ENCODE measurements at places on chromosomes 11 and 22.

DNA sequence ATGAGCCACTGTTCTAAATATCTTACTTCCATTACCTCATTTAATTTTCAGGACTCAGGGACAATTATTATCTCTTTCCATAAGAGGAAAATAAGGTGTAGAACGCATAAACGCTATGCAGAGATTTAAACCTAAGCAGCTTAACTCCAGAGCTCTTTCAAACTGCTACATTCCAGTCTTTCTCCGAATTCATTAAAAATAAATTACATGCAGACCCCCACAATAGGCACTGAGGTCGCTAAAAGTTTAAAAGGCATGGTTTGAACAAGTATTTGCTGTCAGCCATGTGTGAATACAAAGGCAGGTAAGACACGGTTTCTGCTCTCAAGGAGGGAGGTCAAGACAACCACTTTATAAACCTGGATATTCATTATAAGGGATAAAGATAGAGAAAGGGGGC, 983 bp downstream of the NARS2 start:
- DNase-seq = no peak

DNA sequence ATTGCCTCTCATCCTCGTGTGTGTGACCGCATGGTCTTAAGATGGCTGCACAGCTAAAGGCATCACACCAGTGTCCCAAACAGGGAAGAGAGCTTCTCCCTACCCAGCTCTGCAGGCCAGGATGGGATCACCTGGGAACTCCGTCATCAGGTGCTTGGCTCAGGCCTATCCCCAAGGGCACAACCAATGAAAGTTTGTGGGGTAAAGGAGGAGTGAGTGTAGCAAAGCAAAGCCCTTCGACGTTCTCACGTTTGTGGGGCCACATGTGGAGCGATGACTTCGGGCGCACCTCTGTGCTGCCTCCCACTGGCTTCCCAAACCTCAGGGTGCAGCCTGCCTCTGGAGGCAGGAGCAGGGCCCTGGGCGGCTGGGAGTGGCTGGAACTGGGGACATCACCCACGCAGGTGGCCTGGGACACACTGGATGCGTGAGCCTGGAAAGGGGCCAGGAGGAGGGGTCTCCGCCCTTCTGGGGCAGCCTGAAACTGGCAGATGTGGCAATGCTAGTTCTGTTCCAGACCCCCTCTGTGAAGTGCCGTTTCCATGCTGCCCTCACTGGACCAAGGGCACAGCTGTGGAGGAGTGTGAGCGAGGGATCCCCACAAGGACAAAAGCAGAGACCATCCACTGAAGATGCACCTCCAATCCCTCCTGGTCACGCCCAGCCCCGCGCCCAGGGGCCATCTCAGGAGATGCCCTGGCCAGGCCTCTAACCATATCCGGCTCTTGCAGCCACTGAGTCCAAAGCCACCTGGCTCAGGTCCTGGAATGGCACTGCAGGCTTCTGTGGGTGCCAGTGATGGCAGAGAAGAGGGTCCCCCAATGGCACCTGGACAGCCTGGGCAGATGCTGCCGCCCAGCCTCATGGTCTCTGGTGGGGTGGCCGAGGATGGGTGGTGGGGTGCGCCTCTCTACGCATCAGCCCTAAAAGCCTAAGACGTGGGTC, 30.6 kb upstream of the GAL start:
- DNase-seq = no peak

- DNase-seq = no peak
These were observed 540.1 kb upstream of the TENM4 start for GRCh38 chr11:79980916-79981315.

DNA sequence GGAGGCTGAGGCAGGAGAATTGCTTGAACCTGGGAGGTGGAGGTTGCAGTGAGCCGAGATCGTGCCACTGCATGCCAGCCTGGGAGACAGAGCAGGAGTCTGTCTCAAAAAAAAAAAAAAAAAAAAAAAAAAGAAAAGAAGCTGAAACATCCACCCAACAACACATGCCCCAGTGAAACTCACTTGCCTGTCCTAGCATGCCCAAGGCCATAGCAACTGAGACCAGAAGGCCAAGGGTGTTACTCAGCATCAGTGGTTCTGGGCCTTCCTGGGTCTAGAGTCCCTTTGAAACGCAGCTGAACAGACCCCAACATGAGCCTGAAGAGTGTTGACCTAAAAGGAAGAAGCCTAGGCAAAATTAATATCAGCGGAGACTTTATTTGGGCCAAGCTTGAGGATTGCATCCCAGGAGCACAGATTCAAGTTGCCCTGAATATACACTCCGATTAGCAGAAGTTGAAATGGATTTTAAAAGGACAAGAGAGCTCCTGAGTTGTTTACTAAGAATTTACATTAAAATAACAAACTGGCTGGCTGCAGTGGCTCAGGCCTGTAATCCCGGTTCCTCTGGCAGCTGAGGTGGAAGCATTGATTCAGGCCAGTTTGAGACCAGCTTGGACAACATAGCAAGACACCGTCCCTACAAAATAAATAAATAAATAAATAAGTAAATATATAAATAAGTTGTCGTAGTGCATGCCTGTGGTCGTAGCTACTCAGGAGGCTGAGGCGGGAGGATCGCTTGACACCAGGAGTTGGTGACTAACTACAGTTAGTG, 7.0 kb downstream of the PRDX5 start:
- no peak for DNase-seq

DNA sequence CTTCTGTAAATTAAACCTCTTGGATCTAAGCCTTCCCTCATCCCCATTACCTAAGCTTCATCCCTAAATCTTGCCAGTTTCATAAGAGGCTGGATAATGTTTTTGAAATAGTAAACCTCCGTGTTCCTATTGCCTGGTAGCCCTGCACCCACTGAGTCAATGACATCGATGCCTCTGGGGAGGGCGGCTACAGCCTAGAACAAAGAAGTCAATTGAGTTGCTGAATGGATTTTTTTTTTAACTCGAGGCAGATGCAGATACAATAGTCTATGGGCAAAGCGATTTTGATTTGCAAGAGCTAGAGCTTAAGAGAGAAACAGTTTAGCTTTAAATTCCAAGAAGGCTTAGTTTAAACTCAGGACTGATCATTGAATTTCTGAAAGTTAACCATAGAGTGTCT, 121.3 kb downstream of the NECTIN1 start:
- DNase-seq = no peak

DNA sequence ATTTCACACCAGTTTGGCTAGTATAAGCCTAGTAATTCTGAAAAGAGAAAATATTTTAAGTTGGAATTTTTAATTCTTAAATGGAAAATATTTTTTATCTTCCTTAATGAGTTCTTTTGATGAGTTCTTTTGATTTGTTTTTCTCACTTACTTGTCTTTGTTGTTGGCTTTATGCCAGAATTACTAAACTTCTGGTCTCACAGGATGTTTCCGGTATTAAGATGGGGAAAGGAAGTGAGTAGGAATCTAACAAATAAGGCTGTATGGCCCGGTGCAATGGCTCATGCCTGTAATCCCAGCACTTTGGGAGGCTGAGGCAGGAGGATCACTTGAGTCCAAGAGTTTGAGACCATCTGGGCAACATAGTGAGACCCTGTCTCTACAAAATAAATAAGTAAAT, 106.4 kb downstream of the ARHGAP42 start:
- no peak for DNase-seq

- DNase-seq = no peak
These were observed 109.3 kb downstream of the APIP start for GRCh38 chr11:34806875-34807274.

GRCh38 chr11:26028393-26028911, 303.5 kb upstream of the ANO3 start:
- DNase-seq = no peak

GRCh38 chr11:57345555-57346211, 7.5 kb downstream of the P2RX3 start:
- peak; percentile 66 for DNase-seq

- no peak for DNase-seq
These were observed 777.0 kb downstream of the NTM start for GRCh38 chr11:132147464-132147863.

GRCh38 chr11:91998481-91998880, 226.1 kb upstream of the FAT3 start:
- no peak for DNase-seq

- DNase-seq = no peak
These were observed 62.3 kb downstream of the BTG4 start for GRCh38 chr11:111449696-111450479.

GRCh38 chr11:129313541-129314297, 61.9 kb upstream of the BARX2 start:
- DNase-seq = no peak

- no peak for DNase-seq
These were observed 80.4 kb upstream of the FSHB start for GRCh38 chr11:30150425-30150824.

DNA sequence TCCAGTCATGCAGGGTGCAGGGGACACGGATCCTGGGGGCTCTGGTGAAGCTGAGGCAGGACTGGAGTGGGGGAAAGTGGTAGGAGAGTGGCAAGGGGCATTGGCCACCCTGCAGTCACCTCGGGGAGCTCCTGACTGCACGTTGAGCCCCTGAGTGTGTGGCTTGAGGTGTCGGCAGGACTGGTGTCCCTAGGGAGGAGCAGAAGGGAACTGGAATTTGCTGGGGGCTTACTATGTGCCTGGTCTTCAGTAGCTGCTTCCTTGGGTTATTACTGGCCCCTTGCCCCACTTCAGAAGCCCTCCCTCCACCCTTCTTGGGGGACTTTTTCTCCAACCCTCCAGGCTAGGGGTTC, 31.5 kb downstream of the IFT27 start:
- no peak for DNase-seq

- no peak for DNase-seq
These were observed 41.8 kb downstream of the GNB1L start for GRCh38 chr22:19812910-19813309.

GRCh38 chr11:121425828-121426227, 26.3 kb upstream of the SORL1 start:
- no peak for DNase-seq

- DNase-seq = no peak
These were observed 59.0 kb downstream of the PPP2R1B start for GRCh38 chr11:111707039-111707690.

DNA sequence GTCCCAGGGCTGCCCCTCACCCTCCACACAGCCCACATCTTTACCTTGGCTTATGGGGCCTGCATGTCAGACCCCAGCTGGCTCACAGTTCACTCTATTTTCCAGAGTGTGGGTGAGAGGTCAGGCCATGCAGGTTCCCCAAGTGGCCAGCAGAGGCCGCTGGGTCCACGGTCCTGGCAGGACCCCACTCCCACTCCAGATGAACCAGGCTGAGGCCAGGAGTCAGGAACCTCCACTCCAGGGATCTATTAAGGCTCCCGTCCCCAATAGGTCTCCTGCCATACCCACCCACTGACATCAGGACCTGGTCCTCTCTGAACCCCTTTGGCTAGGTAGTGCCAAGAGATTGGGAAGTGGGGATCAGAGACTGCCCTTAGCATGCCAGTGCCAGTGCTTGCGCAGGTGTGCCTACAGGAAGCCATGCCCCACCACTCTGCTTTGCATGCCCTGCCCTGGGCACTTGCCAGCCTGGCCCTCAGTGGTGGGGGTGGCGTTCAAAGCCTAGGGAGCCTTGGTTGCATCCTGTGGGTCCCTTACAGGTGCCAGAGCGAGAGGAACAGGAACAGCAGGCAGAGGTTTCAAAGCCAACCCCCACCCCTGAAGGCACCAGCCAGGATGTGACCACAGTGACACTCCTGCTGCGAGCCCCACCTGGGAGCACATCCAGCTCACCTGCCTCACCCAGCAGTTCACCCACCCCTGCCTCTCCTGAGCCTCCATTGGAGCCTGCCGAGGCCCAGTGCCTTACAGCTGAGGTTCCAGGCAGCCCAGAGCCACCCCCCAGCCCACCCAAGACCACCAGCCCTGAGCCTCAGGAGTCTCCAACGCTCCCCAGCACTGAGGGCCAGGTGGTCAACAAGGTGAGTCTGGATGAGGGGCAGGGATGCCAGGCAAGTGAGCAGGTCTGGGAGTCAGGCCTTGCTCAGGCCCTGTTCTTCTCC, 8.3 kb downstream of the SMTN start:
- DNase-seq = peak; percentile 25

DNA sequence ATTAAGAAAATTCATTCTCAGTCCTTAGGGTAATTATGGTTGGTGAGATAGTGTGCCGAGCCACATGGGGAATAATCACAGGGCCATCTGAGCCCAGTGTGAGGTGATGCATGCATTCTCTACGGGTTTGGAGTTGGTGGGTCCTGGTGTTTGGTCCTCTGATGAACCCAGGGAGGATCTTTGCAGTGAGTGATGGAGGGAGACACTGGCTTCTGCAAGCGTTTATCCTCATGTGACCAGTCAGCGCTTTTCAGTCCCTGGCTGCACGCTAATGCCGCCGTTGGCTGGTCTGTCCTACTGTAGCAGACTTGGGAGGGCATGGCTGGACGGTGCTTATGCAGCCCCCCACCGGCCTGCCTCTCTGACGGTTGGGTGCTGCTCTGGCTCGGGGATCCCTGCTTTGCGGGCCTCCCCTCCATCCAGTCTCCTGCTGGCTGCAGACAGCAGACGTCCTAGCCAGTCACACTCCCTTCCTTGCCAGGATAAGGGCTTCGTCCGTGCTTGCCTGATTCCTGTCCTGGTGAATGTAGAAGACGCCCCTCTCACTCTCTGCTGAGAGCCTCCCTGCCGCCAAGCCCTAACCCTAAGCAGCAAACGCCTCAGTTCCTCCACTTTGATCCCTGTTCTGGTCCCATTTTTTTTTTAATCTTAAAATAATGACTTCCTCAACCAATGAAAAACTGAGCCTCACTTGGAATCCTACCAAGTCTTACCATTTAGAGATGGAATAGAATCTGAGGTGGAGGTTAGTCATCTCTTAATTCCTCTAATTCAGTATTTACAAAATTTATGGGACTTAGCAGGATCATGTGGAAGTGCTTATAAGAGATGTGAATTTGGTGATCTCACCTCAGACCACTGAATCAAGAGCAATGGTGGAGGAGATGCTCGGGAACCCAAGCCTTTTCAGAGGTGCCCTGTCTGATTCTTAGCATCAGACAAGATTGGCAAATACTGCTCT, 143.7 kb upstream of the SORL1-AS1 start:
- no peak for DNase-seq

- DNase-seq = no peak
These were observed 2.4 kb downstream of the RASGRP2 start for GRCh38 chr11:64741375-64742086.

DNA sequence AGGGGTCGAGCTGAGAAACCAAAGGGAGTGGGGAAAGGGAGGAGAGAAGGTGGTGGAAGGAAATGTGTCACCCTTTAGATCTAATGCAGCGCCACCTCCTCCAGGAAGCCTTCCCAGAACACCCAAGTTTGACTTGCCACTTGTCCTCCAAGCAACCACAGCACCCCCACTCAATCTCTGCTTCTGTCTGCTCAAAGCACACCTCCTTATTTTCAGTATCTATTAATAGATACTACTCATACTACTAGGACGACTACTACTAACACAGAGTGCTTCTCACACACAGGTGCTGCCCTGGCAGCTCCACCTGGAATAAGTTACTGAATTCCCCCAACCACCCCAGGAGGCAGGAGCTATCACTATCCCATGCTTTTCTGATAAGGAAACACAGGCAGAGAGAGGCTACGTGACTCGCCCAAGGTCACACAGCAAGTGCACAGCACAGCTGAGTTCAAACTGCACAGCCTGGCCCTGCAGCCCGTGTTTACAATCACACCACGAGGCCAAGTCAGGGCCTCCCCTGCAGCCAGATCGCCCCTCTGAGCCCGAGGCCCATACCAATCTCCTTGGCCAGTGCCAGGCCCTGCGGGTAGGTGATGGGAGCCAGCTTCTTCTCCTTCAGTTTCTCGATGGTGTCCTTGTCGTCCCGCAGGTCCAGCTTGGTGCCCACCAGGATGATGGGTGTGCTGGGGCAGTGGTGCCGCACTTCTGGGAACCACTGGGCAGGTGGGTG, 13.2 kb downstream of the RAC2 start:
- no peak for DNase-seq
